NCI-H2081 (cell line): ENCODE measurements at places on chromosomes 2 and 18.
A peak's percentile ranks its signal among the peaks of the same experiment; 100 is the strongest.

DNA sequence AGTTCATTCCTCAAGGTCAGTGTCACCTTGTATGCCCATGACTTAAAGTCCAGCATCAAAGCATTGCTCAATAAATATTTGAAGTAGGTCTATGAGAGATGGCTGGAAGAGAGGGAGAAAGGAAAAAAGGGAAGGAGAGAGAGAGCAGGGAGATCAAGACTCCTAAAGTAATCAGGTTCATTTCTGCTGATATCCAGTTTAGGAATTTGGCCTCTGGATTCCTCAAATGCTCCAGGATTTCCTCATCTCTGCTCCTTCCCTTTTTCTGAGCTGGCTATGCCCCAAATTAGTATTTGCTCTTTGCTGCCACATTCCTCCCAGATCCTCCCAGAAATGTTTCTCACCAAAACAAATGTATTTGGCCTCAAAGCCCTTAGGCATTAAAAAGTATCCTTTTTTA, 739.4 kb upstream of the CHAC2 start:
- DNase-seq, result no peak

GRCh38 chr2:143708682-143709081, 579.5 kb downstream of the ARHGAP15 start:
- DNase-seq, result no peak

GRCh38 chr2:37377187-37377532, 32.7 kb downstream of the QPCT start:
- DNase-seq, result no peak

DNA sequence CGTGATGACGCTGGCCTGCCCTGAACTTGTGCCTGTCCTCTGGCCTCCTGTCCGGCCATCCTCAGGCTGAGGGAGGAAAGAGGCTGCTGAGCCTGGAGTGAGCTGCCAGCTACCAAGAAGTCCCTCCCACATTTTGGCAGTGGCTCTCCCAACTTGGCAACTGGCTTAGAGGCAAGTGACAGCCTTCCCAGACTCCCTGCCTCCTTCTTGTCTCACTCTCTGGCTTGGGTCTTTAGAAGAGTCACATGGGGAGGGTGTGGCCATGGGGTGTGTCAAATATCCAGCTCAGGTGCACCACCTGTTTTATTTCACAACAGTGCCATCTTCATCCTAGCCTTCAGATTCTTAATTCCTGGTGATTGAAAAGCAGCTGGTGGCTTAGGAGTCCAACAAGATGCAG, 222.9 kb downstream of the PRKCE start:
- DNase-seq, result no peak

DNA sequence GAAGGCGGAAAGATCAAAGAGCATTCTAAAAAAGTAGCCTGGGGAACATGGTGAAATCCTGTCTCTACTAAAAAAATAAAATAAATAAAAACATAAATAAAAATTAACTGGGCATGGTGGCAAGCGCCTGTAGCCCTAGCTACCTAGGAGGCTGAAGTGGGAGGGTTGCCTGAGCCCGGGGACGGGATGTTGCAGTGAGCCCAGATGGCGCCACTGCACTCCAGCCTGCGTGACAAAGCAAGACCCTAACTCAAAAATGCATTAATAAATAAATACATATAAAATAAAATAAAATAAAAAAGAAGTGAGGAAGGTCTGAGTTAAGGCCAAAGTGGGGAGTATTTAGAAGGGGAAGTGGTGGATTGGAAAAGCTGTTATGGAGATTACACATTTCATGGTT, 1.3 kb upstream of the PSMD14 start:
- no peak for DNase-seq

- peak; percentile 33 for DNase-seq
Observed at GRCh38 chr2:64463781-64464180, 9.8 kb downstream of the LGALSL start.

GRCh38 chr2:97743913-97744312, 30.5 kb downstream of the ZAP70 start:
- no peak for DNase-seq

GRCh38 chr2:222582928-222583327, 73.0 kb downstream of the FARSB start:
- peak; percentile 6 for DNase-seq

DNA sequence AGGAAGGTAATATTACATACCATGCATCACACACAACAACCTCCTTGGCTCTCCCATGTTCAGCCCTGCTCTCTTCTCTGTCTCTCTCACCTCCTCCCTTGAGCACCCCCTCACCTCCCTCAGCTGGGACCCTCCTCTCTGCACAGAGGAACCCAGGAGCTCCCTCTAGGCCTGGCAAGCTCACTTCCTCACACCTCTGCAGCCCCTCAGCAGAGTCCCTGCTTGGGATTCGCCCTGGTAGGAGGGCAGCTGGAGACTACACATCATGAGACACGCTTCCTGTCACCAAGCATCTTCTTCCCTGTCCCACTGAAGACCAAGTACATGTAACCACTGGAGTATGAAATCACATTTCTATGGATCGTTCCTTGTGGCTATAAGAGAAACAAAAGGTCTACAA, 51.0 kb downstream of the ADD2 start:
- DNase-seq, result no peak

GRCh38 chr2:100036793-100037192, 105.6 kb downstream of the AFF3 start:
- DNase-seq, result peak; percentile 72

DNA sequence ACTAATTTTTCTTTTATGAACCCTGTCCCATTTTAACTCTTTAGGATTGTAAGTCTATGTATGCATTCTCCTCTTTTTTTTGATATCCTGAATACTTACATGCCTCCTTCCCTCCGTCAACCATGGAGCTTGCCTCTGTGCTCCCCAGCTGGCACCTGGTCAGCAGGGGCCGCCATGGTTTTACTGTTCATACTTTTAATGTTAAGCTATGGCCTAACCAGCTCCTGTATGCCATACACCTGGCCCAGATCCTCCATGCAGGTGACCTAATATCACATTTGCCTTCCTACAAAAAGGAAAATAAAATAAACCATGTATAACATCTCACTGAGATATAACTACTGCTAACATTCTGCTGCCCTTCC, 283.1 kb upstream of the TRIB2 start:
- DNase-seq, result no peak

- no peak for DNase-seq
Observed at GRCh38 chr2:199556527-199557285, 99.0 kb upstream of the SATB2 start.

DNA sequence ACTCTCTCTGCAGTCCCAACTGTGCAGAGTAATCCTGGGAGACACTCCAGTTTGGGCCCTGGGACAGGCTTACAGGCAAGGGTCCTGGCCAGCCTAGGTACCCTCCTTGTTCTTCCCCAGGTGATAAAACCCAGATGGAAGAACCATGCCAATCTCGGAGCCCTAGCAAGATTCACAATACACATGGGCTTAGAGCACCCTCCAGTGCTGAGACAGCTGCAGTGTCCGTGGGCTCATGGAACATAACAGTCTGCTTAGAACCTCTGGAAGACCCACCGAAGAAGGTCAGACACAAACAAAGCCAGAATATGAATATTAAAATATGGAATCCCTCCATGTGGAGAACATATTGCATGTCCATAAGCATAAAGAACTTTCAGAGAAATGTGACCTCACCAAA, 568.1 kb downstream of the KCNJ3 start:
- DNase-seq, result peak; percentile 1

DNA sequence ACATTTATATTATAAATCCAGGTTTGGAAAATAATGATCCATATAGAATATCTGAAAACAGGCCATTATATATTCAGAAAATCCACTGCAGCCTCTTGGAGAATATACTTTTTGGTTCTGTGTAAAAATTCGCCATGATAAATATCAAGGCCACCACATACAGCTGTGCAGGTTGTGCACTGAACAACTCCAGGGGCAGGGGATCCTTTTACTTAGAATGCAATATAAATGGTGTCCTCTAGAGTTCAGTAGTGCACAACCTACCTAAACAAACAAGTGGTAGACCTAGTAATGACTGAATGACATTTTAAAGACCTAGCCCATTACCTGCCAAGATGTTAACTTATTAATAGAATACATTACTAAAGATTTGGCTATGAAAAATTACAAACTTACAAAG, 22.4 kb downstream of the MOGAT1 start:
- no peak for DNase-seq

GRCh38 chr2:18046558-18047212, 168.2 kb downstream of the KCNS3 start:
- DNase-seq, result no peak

DNA sequence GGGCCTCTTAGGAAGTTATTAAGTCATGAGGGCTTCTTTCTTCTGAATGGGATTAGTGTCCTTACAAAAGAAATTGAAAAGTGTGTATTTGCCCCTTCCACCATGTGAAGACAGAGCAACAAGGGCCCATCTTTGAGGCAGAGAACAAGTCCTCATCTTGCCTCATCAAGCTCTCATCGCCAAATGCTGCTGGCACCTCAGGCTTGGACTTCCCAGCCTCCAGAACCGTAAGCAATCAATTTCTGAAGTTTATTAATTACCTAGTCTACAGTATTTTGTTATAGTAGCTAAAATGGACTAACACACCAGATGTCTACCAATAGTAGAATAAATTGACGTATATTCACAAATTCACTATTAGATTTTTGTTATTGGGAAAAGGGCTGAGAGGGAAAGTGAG, 74.6 kb downstream of the CCDC148 start:
- no peak for DNase-seq

DNA sequence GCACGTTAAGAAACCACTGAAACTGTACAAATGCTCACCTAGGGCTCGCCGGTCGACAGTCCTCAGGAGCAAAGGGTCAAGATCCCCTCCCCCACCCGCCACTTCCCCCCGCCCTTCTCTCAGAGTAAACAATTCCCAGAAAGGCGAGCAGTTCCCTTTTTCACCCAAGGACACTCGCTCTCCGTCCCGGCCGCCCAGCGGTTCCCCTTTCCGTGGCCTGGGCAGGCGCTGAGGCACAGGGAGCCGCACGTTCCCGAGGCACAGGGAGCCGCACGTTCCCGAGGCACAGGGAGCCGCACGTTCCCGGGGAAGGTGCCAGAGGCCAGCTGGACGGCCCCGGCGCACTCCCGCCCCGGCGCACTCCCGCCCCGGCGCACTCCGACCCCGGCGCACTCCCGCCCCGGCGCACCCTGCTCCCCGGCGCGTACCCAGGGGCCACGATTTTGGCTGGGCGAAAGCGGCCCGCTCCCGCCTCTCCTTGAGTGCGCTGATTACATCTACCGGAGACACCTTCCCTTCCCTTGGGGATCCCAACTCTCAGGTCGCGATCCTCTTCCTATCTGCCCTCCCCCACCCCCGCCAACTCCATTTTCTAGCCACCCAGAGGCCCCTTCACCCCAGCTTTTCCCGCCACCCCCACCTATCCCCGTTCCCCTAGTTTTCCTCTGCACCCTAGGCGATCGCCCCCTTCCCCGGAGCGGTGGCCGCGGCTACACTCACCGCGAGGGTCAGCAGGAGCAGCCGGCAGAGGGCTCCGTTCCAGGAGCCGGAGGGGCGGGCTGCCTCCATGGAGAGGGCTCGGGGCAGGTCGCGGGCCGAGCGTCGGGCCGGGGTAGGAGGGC, 817 bp downstream of the DSC2 start:
- DNase-seq, result peak; percentile 51
